ENCODE measurements at places on chromosomes 2 and 18.

- no peak for DNase-seq
These were observed 183.3 kb upstream of the DOK6 start for GRCh38 chr18:69217196-69218000.

GRCh38 chr18:49072524-49072934 is 121.8 kb upstream of the SMAD7 start:
- DNase-seq, result no peak

- DNase-seq, result no peak
These were observed 61.6 kb downstream of the MFSD6 start for GRCh38 chr2:190469771-190470170.

- no peak for DNase-seq
These were observed 14.5 kb upstream of the MYCN start for GRCh38 chr2:15925819-15926218.

- DNase-seq, result no peak
These were observed 1.7 kb upstream of the SMAD2 start for GRCh38 chr18:47932190-47932589.

GRCh38 chr18:69874058-69874457 is 73.6 kb downstream of the CD226 start:
- no peak for DNase-seq
